ENCODE measurements at places on chromosomes 16 and 17.
A peak's percentile ranks its signal among the peaks of the same experiment; 100 is the strongest.

- no peak for DNase-seq
These were observed 90.9 kb upstream of the PLCG2 start for GRCh38 chr16:81688182-81688581.

- no peak for DNase-seq
These were observed 1.3 kb downstream of the GSPT1 start for GRCh38 chr16:11914210-11915113.

GRCh38 chr17:68182940-68183551, 64.8 kb upstream of the AMZ2 start:
- no peak for DNase-seq

GRCh38 chr17:12664894-12665262, 812 bp upstream of the MYOCD start:
- DNase-seq: no peak

DNA sequence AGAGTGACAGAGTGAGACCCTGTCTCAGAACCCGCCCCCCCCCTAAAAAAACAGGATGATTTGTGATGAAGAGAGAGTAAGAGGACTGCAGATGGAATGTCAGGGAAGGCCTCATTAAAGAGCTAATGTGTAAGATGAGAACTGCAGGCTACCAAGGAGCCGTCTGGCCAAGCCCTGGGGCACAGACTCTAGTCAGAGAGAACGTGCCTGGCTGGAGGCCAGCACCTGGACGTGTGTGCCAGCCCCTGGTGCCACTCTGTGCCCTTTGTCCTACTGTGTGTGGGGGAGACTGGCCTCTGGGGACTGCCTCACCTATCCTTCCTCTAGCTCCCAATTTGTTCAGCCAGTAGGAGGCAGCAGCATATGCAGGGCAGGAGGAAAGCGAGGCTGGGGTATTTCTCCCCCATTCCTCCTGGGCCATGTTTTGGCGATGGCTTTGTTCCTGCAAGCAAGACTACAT, 37.1 kb downstream of the KNOP1 start:
- no peak for DNase-seq

DNA sequence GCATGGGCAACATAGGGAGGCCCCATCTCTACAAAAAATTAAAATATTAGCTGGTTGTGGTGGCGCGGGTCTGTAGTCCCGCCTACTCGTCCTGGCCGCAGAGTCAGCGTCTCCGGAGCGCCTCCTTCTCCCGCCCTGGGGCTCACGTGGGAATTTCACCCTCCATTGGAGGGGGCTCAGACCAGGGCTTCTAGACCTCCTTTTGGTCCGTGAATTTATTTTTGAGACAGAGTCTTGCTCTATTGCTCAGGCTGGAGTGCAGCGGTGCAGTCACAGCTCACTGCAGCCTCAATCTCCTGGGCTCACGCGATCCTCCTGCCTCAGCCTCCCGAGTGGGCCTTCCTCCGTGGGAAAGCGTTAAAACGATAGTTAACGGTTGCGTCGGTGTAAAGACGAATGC, 394 bp upstream of the NME4 start:
- no peak for DNase-seq

- DNase-seq: no peak
These were observed 45.1 kb upstream of the ZC3H18 start for GRCh38 chr16:88524973-88525662.

DNA sequence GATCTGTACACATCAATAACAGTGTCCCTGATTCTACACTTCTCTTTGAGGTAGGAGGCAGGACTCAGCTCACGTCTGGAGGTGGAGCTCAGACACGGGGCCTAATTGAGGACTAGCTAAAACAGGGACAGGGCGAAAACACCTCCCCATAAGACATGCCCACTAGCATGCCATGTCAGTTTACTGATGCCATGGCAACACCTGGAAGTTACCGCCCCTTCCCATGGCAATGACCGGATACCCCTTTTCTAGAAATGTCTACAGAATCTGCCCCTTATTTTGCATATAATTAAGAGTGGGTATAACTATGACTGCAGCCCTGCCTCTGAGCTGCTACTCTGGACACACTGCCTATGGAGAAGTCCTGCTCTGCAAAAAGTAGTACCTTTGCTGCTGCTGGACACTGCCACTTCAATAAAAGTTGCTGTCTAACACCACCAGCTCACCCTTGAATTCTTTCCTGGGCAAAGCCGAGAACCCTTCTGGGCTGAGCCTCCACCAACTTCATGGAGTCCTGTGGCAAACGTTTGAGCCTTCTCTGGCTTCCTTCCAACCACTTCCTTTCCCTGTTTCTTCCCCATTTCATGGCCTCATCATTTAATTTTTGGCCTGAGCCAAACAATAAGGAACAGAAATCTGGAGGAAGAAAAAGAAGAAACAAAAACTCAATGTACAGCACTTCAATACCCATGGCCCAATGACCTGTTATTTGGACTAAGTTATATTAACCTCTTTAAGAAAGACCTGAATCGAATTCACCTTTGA, 21.0 kb downstream of the PHB1 start:
- DNase-seq: no peak

DNA sequence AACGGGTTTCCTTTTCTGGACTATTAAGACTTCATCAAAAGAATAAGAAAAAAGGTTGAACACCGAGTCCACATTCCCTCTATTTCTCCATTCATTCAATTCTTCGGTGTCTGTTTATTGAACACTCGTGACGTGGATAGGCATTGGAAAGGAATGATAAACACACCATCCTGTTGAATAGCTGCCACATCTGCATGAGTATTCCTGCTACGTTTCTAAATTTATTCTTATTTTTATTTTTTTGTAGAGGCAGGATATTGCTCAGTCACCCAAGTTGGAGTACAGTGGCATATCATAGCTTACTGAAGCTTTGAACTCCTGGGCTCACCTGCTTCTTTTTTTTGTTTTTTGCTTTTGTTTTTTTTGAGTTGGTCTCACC, 80.8 kb upstream of the CIBAR2 start:
- no peak for DNase-seq

DNA sequence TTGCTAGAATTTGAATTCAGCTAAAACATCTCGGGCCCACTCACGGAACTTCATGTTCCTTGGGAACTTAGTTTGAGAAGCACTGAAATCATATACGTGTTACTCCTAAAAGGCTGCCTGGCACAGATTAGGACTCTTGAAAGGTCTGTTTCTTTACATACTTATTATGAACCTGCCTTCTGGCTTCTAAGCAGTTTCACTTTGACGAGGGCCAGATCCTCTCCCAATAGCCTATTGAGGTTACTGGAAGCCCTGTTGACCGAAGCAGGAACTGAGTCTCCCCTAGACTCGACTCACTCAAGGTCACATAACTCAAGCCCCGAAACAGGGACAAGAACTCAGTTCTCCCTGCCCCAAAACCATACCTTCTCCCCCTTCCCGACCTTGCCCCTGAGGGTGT, 121.9 kb upstream of the PLCG2 start:
- DNase-seq: no peak

DNA sequence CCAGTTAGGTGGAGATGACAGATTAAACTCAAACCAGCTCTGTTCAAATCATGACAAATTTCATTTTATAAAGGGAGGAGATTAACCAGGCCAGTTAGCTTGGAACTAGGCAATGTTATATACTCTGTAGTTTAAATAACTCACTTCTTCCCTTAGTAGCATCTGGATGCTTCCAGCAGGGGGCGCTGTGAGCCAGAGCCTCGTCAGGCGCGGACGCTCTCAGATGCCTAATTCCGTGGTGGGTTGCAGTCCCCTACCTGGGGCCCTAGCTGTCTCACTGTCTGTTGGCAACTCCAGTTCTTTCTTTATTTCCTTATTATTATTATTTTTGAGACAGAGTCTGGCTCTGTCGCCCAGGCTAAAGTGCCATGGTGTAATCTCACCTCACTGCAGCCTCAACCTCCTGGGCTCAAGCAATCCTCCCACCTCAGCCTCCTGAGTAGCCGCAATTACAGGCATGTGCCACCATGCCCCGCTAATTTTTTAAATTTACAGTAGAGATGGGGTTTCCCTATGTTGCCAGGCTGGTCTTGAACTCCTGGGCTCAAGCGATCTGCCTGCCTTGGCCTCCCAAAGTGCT, 17.3 kb upstream of the WFDC1 start:
- DNase-seq: peak; percentile 62

- no peak for DNase-seq
These were observed 6.1 kb downstream of the TVP23A start for GRCh38 chr16:10812312-10813098.

GRCh38 chr16:80459966-80460365, 80.8 kb upstream of the DYNLRB2 start:
- no peak for DNase-seq

DNA sequence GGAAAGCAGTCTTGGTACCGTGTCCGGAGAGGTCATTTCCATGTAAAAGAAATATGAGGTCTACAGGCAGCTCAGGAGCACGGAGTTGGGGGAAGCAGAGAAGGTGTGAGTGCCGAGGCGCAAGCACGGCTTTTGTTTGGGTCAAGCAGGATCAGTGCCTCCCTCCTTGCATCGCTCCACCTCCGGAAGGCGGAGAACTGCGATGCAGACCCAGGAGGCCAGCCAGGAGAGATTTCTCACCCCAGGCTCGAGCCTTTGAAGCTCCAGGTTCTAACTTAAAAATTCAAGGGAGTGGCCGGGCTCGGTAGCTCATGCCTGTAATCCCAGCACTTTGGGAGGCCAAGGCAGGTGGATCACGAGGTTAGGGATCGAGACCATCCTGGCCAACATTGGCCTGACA, 25.0 kb downstream of the NAA60 start:
- no peak for DNase-seq

GRCh38 chr16:78326731-78327130, 227.3 kb downstream of the WWOX start:
- no peak for DNase-seq

- DNase-seq: no peak
These were observed 183.0 kb downstream of the RAB11FIP4 start for GRCh38 chr17:31574458-31574857.

GRCh38 chr17:63189082-63189481, 223.0 kb downstream of the TANC2 start:
- no peak for DNase-seq

DNA sequence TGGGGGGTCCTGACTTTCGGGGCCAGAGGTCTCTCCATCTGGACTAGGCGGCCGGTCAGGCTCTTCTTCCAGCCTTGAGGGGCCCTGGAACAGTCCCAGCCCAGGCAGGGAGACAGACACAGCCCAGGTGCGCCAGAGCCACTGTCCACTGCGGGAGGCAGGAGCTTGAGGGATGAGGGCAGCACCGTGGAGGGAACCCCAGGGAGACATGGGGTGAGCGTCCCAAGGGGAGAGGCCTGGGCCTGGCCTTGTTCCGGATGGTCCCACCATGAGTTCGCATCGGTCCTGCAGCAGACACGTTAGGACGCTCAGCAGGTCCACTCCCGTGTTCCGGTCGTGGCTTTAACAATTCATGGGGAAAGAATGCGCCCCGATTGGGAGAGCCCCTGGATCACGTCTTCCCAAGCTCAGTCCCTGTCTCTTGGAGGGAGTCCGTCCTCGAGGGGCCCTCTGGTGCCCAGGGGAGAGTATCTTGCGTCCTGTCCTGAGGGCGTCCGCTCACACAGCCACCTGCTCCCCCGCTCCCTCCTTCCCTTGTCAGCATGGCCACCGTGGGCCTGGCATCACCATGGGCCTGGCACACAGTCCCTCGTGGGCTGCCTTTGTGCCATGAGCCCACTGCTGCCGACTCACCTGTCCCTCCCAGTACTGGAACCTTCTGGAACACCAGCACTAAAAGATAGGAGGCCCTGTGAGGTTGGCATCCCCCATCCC, 6.7 kb upstream of the NUDT16L1 start:
- DNase-seq: no peak

- DNase-seq: no peak
These were observed 41.5 kb downstream of the TK2 start for GRCh38 chr16:66508248-66508913.

- DNase-seq: no peak
These were observed 36.4 kb downstream of the METRNL start for GRCh38 chr17:83115832-83116231.
